ENCODE measurements at places on chromosomes 6 and 20.

- no peak for DNase-seq
These were observed 1348.2 kb upstream of the GJE1 start for GRCh38 chr6:140784573-140784972.

DNA sequence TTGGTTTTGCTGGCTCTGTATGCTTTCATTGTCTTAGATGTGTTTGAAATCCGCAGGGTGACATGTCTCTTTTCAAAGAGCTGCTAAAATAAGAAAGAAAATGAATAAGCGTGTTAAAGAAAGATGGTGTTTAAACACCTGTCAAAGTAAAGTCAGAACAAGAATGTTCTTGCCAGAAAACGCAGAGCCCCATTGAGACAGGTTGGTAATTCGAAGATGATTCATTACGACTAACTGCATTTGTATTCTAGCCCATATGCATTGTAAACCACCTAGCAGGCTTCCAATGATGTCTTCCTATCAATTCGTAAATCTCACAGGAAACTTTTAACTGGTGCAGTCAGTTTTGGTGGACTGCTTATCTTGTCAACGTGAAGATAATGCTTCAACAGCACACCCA is 16.8 kb downstream of the PHACTR2 start:
- no peak for DNase-seq

- no peak for DNase-seq
These were observed 7.4 kb downstream of the ITPR3 start for GRCh38 chr6:33628401-33628964.

DNA sequence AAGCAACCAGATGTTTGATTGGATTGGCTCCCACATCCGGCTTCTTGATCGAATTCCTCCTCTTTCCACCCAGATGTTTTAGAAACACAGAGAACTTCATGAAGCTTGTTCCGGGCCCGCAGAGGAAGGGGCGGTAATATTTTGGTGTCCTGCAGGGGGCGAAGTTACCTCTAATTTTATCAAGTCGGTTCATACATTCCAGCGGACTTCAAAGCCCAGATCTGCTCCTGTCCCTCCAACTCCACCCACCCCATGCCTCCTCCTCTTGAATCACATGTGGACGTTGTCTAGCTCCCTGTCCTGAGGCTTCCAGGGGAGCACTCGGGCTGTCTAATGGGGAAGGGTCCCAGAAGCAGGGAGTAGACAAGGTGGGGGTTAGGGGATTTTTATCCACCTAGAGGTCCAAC is 2.9 kb upstream of the BMP6 start:
- peak; percentile 95 for DNase-seq

DNA sequence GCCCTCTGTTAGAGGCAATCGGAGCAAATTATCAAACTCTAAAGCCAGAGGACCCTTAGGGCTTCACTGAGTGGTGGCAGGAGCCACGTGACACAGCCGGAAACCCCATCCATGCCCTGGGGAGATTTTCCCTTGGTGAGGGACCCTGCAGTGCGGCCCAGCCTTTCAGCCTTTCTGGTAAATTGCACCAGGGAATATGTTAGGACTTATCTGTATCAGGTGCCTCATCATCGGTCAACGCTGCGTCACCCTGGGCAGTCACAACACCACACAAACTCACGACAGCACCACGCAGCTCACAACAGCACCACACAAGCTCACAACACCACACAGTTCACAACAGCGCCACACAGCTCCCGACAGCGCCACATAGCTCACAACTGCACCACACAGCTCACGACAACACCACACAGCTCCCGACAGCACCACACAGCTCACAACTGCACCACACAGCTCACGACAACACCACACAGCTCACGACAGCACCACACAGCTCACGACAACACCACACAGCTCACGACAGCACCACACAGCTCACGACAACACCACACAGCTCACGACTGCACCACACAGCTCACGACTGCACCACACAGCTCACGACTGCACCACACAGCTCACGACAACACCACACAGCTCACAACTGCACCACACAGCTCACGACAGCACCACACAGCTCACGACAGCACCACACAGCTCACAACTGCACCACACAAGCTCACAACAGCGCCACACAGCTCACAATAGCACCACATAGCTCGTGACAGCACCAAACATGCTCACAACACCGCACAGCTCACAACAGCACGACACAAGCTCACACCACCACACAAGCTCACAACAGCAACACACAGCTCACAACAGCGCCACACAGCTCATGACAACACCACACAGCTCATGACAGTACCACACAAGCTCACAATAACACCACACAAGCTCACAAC is 199.0 kb downstream of the DLL1 start:
- peak; percentile 6 for DNase-seq

DNA sequence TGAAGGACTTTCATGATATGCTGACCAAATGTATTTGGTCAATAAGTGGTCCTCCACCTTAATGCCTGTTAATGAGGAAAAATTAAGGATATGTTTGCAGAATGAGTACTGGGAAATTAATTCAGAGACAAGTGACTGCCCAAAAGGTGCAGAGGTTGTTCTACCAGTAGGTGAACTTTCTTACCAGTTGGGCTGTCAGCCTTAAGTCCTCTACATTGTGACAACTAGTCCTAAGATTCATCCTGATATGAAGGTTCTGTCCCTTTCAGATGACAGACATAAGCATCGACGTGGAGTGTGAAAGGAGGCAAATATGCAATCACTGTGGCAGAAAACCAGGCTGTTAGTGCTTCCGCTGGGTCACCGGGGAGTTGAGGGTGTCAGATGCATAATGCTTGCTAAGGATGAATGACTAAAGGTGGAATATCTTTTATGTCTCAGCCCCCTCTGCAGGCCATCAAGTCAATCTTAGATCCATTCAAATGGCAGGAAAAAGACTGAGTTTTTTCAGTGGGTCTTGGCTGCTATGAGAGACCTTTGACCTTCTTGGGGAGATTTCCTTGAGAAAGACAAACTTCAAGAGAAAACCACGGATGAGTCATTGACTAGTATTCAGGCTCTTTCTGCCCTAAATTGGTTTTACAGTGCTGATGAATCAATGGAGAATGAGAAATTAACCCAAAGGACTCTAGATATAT is 226.0 kb downstream of the TPBG start:
- no peak for DNase-seq

GRCh38 chr6:133034509-133035206 is 206.5 kb upstream of the EYA4 start:
- DNase-seq = no peak

DNA sequence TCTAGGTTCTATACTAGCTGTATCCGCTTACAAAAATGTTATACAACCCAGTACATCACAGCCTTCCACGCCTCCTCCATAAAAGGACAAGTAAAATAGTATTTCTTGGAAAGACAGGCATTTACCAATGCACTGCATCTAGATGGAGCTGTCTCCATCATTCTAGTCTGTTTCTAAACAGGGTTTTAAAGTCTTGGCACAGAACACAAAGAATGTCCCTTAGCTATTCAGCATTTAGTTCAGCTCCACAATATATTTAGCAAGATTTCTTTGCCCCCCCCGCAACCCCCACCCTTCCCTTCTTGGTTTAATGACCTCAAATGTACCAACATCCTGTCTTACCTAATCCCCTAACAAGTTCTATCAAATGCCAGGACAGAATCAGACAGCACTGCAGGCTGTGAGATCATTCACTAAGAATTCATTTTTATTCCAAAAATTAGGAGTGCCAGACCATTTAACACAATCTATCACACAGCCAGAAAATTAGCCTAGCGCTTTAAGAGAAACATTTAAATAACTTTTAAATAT is 198.6 kb downstream of the BACH2 start:
- peak; percentile 55 for DNase-seq

DNA sequence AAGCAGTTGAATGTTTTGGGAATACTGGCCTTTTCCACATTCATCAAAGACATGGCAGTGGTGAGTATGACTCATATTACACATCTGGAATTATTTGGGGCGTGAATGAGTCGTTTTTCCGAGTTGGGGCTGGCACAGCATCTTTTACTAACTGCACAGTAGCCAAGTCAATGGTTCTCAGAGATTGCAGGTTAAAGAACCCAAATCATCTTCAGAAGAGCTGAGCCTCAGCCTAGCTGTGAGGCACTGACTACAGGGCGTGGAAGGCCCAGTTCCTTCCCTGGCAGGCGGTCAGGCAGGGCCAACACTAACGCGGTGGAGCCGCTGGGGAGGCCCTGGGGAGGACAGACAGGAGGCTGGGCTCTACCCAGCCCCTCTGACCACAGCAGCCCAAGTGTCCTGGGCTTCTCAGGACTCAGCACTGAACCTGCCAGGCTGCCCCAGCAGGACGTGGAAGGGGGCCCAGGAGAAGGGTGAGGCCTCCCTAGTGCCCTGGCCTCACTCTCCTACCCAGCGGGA is 20.1 kb upstream of the HELZ2 start:
- DNase-seq = no peak

DNA sequence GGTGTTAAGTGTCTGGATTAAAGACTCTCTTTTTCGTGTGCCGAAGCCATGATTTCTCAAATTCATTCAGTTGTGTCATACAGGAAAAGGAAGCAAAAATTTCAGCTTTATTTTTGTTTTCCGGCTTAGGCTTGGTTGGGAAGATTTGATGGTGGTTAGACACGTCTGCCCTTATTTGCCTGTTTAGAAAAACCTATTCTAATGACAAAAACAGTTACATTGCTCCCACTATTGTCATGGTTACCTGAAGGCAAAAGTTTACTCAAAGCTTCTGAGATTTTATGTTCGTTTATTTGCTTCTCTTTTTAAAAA is 982 bp downstream of the DNAJC5 start:
- no peak for DNase-seq

GRCh38 chr20:58231683-58232082 is 3.2 kb upstream of the ANKRD60 start:
- no peak for DNase-seq

DNA sequence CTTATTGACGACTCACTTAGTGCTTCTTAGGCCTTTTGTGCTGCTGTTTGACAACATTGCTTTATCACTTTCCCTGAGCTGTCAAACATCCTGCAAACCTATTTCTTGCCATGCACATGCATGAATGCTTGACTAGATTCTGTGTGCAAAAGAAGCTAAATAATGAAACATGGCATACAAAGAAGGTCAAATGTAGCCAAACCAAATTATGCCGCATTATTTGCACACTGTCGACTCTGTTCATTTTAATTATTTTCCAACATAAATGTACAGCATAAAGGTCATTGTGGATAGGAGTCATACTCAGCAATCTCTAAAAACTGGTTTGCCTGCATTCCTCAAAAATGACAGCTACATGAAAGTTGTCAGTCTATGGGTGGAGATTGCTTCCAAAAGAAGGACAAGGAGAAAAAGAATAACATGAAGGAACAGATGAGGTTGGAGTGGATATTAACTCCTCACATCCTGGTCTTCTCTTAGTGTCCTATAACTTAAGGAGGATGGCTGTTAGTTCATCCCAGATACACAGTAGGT is 123.1 kb upstream of the STXBP5 start:
- DNase-seq = no peak

DNA sequence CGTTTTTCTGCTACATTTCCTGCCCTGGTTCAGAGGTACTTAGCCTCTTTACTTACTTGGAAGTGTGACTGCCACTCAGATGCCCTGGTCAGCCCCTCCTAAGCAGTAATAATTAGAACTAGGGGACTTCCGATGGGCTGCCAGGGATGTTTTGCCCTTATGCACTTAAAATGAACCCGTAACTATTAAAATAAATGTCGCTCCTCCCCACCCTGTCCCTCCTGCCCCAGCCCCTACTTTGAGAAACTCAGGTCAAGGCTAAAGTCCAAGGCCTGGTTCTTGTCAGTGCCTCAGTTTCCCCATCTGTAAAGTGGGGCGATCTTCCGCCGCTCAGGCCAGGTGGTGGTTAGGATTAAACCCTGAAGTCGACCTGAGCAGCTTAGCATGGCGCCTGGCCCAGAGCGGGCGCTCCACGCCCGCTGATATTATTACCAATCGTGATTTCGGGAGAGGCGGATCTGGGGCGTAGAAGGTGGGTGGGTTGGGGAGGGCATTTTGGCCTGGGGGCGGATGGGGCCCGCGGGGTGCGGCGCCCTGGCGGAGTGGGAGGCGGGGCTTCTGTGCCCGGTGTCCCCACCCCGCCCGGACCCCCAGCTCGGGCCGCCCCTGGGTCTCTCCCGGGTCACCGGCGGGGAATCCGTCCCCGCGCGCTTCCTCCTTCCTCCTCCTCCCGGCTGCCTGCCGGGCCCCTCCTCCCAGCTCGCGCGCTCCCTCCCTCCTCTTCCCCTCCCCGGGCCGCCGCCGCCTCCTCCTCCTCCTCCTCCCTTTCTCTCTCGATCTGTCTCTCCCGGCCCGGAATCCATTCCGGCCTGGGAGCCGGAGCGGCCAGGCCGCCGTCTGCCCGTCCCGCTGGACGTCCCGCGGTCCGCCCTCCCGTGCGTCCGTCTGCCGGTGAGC is at the start of gene SRC:
TSS of gene SRC (plus strand) at position 802 of the 897 bp plus-strand sequence. CDS start 38,014 bp downstream, outside the sequence.
- no peak for DNase-seq

DNA sequence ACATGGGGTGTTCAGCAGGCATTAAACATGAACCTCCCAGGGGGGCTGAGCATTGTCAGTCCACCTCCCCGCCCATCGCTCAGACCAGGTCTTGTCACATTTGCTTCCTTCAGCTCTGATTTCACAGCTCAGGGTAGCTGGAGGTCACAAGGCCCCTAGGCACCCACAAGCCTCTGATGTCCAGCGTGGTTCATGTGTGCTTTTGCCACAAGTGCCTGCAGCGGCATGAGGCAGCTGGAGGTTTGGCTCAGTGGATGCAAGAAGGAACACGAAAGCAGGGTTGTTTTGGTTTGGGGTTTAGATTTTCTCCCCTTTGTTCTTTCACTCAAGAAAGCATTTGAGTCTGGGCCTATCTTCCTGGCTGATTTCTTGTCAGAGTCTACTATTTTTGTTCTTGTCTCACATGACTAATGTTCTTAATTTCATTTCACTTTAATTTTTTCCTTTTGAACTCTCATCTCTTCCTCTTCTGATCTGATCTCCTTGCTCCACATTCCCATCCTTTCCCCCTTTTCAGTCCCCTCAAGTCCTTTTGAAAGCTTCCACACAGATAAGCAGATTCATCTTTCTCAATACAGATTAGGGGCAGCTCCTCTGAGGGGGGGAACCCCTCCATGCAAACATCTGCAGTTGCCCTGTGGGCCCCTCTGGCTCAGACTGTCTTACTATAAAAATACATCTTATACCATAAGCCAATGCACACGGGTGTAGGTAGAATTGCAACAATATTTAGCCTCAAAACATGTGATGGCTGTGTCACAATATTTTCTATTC is 68.1 kb upstream of the CEP85L start:
- DNase-seq = no peak

GRCh38 chr6:110643175-110643574 is 166.8 kb upstream of the SLC22A16 start:
- no peak for DNase-seq

GRCh38 chr6:5472571-5472970 is 211.3 kb downstream of the FARS2 start:
- no peak for DNase-seq

- no peak for DNase-seq
These were observed 113.1 kb downstream of the TRIM27 start for GRCh38 chr6:28810659-28811053.

GRCh38 chr20:53828088-53828681 is 234.5 kb upstream of the ZNF217 start:
- DNase-seq = no peak

Data from omental fat pad (tissue), 4 donors.